ENCODE measurements at places on chromosomes 3 and 15.

- no peak for DNase-seq
Observed at GRCh38 chr15:96629511-96629910, 299.0 kb downstream of the NR2F2 start.

DNA sequence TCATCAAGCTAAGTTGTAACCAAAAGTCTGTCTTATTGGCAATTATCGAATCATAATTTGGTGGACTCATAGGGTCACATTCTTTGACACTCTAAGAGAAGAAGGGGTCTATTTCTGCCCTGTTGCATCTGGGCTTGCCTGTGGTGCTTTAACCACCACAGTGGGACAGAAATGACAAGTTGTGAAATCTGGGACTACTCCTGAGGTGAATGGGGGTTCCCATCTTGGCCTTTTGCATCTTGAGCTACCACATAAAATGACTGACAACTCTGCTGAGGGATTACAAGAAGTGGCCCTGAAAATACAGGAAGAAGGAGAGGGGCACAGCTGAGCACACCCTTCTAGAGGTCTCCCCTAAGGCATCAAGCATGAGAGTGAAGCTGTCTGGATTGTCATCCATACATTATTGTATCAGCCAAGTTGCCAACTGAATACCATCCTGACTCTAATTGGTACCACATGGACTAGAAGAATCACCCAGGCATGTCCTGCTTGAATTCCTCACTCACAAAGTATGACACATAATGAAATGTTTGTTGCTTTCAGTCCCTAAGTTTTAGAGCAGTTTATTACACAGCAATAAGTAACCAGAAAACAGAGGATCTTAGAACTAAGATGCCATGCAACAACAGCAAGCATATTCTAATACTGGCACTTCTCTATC, 306.5 kb downstream of the ROBO1 start:
- DNase-seq = no peak

GRCh38 chr3:129196601-129197000, 12.9 kb upstream of the CNBP start:
- DNase-seq = no peak

DNA sequence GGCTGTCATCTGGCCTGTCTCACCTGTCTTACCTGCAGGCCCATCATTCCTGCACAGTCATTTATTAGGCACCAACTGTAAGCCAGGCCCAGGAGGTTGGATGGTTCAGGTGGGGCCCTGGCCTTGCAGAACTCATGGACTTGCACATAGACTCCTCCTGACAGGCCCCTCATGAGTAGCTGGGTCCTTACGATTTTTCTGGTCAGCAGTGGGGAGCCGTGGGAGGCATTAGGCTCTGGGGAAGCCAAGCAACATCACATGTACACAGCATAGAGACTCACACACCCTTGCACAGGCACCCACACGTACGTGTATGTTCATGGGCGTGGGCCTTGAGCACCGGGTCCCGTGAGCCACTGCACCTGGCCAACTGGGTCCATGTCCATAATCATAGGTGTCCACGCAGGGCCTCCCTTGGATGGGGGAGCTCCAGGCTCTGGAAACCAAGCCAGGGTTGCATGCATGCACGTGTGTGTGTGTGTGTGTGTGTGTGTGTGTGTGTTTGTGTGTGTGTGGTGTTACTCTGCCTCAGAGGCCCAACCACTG, 20.3 kb downstream of the CISH start:
- DNase-seq = no peak

- no peak for DNase-seq
Observed at GRCh38 chr15:63638839-63639238, 41.7 kb downstream of the FBXL22 start.

GRCh38 chr3:188339410-188340295, 185.7 kb downstream of the LPP start:
- no peak for DNase-seq

DNA sequence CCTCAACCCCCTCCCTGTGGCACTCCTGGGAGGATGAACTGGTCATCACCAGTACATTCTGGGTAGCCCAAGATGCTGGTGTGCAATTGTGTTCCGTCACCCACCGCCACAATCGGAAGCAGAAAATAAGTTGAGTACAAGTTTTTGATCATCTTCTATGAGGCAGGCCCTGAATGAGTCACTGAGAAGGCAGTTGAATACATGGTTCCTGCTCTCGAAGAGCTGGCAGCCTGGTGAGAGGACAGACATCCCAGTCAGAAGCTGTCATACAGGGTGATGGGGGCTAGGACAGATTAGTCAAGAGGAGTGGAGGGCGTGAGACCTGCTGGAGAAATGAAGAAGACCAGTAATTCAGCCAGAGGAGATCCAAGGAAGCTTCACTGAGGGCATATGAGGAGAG, 6.2 kb downstream of the CEMIP start:
- DNase-seq = no peak

GRCh38 chr3:107965136-107965655, 125.6 kb downstream of the CD47 start:
- DNase-seq = no peak

DNA sequence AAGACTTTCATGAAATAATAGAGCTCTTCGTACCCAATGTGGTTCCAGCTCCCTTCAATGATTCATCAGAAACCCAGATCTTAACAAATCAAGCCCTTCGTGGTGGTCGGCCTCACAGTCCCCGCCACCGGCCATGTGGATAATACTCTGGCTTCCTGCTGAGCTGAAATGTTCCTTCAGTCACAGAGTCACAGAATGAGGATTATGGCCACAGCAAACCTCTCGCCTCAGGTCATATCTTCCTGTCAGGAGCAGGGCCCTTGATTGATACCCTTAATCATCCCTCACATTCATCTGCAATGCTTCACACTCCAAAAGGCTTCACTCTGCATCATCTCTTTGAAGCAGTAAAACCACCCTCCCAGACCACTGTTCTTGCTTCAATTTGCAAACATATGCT, 452.6 kb downstream of the OCA2 start:
- DNase-seq = no peak

DNA sequence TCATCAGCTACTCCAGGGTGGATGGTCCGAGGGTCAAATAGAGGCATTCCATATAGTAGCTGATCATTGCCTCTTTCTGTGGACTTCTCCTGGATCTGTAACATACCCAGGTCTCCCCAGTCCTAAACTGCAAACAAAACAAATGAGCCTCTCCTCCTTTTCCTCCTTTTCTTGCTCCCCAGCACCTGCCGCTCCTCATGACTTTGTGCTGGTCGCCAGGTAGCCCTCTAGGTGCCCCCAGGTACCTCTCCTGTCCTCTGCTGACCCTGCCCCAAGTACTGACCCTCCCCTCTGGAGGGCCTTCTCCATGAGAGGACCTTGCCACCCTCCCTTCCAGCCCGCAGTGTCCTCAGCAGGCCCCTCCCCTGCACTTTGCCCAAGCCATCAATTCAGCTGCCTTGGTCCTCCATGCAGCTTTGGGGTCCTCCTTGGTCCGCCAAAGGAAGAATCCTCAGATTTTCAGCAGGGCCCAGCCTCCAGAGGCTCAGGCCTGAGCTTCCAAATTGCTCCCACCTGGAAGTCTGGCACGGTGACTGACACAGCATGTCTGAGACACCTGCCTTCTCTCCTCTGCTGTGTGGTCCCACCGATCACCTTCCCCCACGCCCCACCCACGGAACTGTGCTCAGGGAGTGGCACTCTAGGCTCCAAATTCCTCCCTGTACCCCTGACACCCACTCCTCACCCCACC, 111.0 kb downstream of the LRRK1 start:
- no peak for DNase-seq

DNA sequence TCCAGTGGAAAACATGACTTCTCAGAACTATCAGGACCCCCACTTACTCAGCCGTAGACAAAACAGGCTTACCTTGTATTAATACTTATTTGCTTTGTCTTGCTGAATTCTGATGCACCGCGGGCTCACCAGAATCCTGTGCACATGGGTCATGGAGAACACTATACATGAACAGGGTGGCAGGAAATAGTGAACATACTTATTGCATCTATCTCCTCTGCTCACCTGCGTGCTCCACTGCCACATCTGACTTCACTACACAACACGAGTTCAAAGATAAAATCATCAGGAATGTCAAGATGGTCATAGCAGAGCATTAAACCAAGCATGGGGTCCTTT, 10.7 kb upstream of the MAPK6 start:
- DNase-seq = no peak

DNA sequence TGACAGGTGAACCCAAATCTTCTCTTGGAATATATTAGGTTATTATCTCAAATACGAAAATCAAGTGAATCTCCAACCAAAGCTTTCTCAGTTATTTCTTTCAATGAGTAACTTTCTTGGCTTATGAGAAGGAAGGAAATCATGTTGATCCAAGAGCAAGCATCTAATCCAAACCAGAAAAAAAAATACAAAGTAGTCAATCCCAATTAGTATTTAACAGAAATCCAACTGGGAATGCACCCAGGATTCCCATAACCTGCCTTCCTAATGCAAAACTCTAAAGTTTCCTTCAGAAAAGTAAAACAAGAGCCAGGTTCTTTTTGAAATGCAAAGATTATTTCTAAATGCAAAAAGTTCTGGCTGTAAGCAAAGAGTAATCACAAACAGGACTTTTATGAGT, 289.3 kb downstream of the SHOX2 start:
- no peak for DNase-seq

GRCh38 chr3:113111011-113111707, 100.2 kb upstream of the BOC start:
- no peak for DNase-seq

DNA sequence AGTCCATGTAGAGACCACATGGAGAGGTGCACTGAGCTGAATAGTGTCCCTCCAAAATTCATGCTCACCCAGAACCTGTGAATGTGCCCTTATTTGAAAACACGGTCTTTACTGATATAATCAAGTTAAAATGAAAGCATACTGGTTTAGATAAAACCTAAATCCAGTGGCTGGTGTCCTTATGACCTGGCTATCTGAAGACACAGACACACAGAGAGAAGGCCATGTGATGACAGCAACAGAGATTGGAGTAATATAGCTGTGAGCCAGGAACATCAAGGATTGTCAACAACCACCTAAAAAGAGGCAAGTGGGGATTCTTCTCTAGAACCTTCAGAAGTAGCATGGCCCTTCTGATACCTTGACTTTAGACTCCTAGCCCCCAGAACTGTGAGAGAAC, 54.7 kb upstream of the CD47 start:
- DNase-seq = no peak

DNA sequence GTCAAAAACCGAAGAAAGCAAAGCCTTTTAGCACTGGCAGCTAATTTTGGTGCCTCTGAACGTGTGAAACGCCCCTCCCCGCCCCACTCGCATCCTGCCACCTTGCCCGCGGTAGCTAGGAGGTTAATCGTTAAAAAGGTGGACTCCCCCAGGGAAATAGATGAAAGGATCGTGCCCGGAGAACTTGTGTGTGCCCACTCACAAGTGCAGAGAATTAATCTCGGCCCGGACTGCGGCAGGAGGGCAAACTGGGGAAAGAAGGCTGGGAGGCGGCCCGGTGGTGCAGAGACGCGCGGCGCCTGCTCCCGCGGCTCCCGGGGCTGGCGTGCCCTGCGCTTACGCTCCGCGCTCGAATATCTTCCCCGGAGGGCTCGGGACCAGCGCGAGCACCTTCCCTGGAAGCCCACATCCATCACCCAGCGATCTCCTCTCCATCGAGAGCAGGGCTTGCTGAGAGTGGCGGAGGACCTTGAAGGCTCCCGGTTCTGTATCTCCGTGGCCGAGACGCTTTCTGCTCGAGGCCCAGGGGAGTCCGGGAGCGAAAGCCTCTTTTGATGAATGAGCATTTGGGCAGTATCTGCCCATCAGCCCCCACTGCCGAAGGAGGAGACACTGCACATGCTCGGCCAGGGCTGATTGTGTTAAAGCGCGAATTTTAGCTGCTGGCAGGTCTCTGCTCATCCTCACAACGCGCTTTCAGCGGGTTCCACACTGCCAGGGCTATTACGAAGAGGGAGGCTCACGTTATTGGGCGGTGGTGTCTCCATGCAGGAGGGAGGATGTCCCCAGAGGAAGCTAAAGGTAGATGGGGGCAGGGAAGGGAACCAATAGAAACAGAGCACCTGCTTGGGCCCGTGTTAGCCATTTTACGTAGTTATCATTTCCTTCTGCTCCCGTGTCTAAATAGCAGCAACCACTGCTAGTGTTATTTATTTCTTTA, 1.3 kb upstream of the SPTSSB start:
- no peak for DNase-seq

GRCh38 chr3:134359121-134360010, 14.9 kb downstream of the AMOTL2 start:
- no peak for DNase-seq

DNA sequence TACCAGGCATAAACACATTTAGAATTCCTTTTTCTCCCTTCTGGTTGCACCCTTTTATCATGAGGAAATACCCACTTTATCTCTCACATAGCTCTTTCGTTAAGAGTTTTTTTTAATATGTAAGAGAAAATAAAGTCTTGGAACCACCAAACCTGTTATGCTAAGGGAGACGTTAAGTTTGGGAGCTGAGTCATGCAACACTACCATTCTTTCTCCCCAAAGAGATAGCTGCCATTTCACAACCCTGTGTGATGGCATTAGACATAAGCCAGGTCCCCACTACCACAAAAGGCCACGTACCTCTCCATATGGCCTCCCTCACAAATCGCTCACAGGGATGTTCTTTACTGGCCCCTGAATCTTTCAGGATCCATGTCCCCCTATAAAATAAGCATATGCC, 7.6 kb upstream of the NIPA1 start:
- no peak for DNase-seq

- no peak for DNase-seq
Observed at GRCh38 chr15:99345832-99346462, 94.7 kb downstream of the LRRC28 start.

- no peak for DNase-seq
Observed at GRCh38 chr3:189689625-189690024, 58.4 kb downstream of the TP63 start.

DNA sequence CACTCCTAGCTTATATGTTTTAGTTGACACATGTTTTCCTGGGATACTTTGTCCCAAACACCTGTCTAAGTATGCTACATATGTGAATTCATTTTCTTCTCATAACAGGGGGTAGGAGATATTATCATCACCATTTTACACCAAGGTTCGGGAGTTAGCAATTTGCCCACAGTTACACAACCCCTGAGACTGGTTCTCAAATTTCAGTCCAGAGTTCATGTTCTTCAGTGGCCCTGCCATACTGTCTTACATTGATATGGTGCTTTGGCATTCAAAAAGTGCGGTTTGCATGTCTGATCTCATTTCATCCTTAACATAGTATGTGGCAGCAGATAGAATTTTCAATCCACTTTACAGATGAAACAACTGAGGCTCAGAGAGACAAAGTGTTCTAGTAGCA, 38.4 kb downstream of the ROBO2 start:
- no peak for DNase-seq

DNA sequence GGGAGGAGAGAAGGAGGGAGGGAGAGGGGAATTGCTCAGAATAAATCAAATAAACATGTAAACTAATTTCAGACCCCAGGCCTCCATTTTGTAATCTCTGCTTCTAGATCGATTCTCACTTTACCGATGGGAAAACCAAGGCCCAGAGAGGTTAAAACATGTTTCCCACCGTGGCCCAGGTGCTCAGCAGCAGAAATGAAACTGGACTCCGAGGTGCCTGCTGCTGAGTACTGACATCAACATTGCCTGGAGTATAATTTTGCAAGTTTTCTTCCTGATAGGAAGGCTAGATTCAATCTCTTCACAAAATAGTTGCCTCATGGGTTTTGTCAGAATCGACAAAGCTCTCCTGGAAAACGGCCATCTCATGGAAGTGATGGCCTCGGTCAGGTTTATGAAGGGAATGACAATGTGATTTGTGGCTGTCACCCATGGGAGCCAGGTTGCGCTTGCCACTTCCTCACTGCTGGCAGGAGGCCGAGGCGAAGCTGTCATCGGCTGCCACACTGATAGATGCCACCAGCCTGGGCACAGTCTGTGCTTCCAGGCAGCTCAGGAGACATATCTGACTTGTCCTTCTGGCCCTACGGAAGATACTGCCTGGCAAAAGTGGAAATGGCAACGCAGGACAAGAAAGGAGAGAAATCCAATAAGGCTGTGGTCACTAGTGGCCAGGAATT, 133.1 kb upstream of the LRRN1 start:
- DNase-seq = no peak

Data from CD4-positive, alpha-beta T cell treated with Interleukin-15 for 1 hour (primary cell).